ENCODE measurements at places on chromosomes 2 and 18. TPM values are rescaled to one million over a fixed set of nuclear protein-coding genes. Genes with fewer than 3 reads are reported as not detected.

- no peak for DNase-seq
These were observed 53.3 kb upstream of the NFU1 start for GRCh38 chr2:69490486-69490885.

DNA sequence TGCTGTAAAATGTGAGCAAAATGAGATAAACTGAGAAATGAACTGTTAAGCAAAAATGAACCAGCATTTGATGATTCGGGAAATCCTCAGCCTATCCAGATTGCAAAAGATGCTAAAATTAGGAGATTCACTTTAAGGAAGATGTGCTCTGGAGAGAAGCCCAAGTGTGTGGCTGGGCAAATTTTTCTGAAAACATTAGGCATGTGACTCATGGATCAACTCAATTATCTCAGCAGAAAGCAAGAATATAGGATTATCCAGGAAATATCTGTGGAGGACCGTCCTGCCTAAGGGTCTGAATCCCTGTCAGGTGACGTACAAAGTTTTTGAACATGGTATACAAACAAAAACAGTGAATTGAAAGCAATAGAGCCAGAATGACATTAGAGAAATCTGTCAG, 1268.3 kb upstream of the TMEFF2 start:
- no peak for DNase-seq

DNA sequence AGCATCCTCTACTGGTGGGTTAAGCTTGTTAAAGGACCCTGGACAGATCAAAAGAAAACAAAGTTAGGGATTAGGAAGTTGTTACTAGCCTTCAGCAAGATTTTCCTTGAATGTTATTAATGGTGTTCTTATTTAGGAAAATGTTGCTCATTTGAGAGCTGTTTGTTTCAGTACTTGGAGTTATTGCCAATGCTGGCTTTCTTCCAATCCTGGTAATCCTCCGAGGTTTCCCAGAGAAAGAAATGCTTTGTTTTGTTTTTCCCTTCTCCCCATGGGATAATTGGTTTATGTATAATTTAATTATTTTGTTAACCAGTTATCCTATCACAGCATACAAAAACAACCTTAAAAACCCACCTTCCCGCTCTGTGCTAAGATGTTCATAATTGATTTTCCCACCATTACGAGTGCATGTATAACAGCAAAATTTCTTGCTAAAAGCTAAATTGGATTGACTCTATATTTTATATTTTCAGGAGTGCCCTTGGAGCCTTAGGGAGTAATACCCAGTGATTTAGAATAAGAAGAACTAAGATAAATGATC, 79.8 kb downstream of the MGAT5 start:
- no peak for DNase-seq

- no peak for DNase-seq
These were observed 55.5 kb downstream of the RIT2 start for GRCh38 chr18:43060020-43060419.

GRCh38 chr2:95061119-95061512, 35.6 kb downstream of the MAL start:
- no peak for DNase-seq

DNA sequence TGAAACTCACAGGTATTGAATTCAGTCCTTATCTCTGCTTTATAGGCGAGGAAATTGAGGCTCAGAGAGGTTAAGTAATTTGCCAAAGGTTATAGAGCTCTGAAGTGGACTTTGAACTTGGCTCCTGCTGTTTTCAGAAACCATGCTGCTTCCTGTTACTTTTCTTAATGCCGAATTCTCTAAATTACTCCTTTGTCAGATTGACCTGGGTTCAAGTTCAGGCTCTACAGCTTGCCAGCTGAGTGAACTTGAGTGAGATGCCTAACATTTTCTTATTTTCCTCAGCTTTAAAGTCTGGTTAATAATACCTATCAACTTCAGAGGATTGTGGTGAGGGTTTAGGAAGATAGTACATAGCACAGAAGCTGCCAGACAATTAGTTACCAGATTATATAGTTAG, 3.4 kb downstream of the ASAP2 start:
- DNase-seq = no peak

DNA sequence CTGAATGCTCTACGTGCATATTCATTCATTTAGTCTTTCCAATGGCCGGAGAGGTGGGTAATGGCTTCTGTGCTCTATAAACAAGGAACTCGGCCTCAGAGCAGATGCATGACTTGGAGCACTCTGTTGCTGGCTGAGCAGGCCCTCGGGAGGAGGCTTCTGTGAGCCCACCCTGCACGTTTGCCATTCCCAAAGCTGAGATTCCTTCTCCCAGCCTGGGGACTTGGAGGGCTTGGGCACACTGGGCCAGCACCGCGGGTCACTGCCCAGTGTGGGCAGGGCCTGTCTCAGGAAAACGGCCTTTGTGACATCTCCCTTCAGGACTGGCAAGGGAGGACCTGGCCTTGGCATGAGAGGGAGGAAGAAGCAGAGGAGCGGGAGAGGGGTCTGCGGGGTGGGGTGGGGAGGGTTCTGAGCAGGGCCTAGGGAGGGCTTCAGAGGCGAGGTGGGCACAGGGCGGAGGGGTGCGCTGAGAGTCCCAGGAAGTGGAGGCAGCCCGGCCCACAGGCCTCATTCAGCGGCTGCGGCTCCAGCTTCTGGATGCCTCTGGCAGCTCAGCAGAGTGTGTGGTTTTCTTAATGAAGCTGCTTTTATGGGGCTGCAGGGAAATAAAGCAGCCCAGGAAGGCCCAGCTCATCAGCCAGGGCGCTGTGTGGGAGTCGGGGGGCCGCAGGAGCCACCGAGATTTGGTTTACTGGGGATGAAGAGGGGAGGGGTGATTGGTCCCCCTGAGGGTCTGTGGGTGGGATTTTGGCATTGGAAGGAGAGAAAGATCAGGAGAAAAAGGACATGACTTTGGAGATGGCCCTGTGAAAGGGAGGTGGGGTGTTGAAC, 51.7 kb upstream of the OTOF start:
- DNase-seq = no peak

DNA sequence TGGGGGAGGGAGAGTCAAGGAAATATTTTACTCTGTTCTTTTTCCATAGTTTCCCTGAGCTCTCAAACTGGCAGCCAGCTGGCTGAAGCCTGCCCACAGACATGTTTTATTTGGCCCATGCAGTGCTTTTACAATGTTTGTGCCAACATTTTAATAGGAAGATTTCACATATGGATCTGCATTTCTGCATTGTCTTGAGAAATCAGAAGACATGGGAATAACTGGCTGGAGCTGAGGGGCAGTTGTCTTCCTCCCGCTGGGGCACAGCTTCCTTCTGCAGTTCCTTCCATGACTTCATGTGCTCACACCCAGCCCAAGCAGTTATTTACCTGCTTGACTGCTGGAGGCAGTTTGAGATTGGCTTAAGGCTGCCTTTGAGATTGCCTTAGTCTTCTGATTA, 74.4 kb downstream of the PLCL1 start:
- no peak for DNase-seq

DNA sequence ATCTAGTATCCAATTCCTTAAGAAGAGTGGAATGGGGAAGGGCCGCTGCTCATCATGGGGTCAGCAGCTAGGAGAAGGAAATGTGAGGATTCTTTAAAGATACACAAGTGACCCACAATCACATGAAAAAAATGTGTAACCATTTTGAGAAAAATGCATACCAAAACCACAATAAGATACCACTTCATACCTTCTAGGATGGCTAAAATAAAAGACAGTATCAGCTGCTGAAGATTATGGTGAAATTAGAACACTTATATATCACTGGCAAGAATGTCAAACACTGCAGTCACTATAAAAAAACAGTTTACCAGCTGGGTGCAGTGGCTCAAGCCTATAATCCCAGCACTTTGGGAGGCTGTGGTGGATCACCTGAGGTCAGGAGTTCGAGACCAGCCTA, 67.9 kb downstream of the C2orf74 start:
- DNase-seq = no peak

DNA sequence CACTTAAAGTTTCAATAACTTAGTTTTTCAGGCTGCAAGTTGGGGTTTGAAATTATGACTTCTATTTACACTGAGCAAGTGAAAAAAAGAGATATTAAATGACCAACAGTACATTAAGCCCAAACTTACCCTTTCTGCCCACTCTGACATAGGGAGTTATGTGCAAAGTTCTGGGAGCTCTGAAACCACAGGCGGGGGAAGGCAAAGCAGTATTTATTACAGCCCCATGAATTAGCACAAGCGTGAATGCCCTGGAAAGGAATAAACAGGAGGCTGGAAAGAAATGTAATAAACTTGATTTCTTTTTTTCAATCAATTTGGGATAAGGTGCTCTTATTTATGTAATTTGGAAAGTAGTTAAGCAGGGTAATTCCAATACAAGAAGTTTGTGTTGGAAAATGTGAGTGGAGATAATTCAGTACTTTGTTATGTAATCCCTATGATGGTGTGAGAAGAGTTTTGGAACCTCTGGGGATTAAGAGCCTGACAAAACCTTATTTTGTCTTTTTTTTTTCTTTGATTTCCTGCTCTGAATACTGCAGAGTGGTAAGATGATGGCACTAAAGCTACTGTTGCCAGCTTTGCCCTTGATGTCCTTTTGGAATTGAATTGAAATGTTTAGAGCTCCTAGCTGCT, 351.5 kb downstream of the ARHGAP15 start:
- peak; percentile 59 for DNase-seq

DNA sequence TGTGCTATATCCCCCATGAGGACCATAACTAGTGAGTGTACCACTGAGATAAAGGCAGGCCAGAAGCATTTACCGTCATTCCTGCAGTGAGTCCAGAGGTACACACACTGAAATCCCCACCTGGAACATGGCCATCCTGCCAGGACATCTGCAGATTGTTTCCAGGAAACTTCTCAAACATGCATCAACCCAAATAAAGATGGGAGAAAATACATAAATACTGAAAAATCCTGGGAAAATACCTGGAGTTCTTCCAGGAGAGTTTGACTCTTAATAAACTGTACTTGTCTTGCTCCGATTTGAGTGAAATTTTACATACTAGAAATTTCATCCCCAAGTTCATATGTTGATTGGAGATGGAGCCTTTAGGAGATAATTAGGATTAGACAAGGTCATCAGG, 388.1 kb upstream of the KLHL29 start:
- DNase-seq = no peak

- DNase-seq = no peak
These were observed 238.5 kb downstream of the HDAC4 start for GRCh38 chr2:239162141-239162821.

- DNase-seq = no peak
These were observed 177.0 kb downstream of the FMNL2 start for GRCh38 chr2:152511981-152512380.

AQP12B gene
- polyA plus RNA-seq = 1.3 TPM

NPHP1 gene
- polyA plus RNA-seq = 7.7 TPM

POLE4 gene
- polyA plus RNA-seq = 57.1 TPM

BCL11A gene
- polyA plus RNA-seq = 4.0 TPM

All from muscle of arm (tissue), 14 donors.